ENCODE measurements at places on chromosomes 1 and 21.

GRCh38 chr1:182054698-182055326, 6.7 kb downstream of the ZNF648 start:
- peak; percentile 56 for DNase-seq

DNA sequence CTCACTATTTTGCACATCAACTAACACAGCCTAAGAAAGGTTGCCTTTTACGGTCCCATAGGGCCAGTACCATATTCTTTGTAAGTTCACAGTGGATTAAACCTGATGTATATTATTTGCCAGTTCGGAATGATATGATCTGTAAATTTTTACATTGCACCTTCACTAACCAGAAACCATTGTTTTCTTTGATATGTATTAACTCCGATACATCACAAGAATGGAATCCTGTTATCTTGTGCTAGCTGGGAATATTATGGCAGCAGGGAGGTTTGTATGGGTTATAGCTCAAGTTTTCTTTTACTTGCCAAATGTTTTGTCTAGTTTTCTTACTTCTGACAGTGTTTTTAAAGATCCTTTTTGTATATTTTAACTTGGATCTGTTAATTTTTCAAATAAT, 51.4 kb upstream of the S1PR1 start:
- DNase-seq = no peak

GRCh38 chr1:11520531-11521233, 41.7 kb downstream of the DISP3 start:
- no peak for DNase-seq

DNA sequence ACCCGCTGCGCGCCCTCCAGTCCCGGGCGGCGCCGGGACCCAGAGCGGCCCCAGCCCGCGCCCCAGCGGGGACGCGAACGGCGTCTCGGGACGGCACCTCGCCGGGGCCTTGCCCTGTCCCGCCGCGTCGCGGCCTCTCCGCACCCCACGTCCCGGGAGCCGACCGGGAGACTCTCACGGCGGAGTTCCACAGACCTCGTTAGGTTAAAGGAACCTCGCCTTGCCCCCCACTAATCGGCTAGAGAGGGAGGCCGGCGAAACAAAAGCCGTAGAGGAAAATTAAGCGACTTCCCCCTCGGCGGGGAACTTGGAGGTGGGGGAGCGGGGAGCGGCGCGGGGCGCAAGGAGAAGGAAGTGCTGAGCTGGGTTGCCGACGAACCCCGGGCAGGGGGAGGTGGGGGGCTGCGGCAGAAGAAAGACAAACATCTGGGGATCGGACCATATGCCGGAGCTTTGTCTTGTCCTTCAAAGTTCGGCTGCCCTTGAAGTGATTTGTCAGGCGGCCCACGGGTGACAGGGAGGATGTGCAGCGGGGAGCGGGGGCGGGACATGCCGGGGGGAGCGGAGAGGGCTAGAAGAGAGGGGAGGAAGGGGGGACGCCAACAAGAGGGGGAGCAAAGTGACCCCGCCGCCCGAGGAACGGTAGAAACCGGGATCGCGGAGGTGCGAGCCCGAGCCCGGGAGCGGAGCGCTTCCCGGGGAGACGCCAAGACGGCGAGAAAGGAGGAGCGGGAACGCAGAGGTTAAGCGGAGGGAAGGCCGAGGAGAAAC, 120.0 kb upstream of the RRP15 start:
- no peak for DNase-seq
